ENCODE measurements at places on chromosomes 2 and 18.

DNA sequence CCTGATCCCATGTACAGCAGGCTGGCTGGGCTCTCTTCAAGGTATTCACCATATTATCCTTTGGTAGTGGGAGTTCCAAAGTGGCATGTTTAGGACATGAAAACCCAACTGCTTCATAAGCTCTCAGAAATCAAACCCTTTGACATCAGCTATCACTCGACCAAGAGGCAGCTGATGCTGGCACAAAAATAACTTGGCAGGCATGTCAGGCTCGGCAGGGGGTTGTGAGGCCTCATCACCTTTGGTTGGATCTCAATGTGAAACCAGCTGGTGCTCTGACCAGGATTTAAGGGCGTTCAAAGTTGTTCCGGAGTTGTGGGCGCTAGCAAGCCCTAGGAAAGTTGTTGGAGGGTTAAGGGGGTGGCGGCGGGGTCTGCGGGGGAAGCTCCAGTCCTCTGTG, 171.9 kb downstream of the FHOD3 start:
- no peak for DNase-seq

GRCh38 chr2:107414376-107414775, 412.3 kb upstream of the RGPD4 start:
- no peak for DNase-seq

GRCh38 chr18:33676593-33676992, 98.6 kb downstream of the ASXL3 start:
- DNase-seq, result no peak

GRCh38 chr18:50610349-50610748, 50.5 kb downstream of the MAPK4 start:
- DNase-seq, result no peak

GRCh38 chr2:109032229-109032820, 43.3 kb upstream of the EDAR start:
- no peak for DNase-seq

All from GM12864 (cell line).